ENCODE measurements at places on chromosomes 7 and 10.
A peak's percentile ranks its signal among the peaks of the same experiment; 100 is the strongest.

- no peak for DNase-seq
Observed at GRCh38 chr10:76982671-76983070, 654.9 kb downstream of the KCNMA1 start.

- DNase-seq, result no peak
Observed at GRCh38 chr10:68074031-68074774, 880 bp downstream of the HERC4 start.

- DNase-seq, result no peak
Observed at GRCh38 chr10:2917926-2918325, 149.4 kb upstream of the PFKP start.

DNA sequence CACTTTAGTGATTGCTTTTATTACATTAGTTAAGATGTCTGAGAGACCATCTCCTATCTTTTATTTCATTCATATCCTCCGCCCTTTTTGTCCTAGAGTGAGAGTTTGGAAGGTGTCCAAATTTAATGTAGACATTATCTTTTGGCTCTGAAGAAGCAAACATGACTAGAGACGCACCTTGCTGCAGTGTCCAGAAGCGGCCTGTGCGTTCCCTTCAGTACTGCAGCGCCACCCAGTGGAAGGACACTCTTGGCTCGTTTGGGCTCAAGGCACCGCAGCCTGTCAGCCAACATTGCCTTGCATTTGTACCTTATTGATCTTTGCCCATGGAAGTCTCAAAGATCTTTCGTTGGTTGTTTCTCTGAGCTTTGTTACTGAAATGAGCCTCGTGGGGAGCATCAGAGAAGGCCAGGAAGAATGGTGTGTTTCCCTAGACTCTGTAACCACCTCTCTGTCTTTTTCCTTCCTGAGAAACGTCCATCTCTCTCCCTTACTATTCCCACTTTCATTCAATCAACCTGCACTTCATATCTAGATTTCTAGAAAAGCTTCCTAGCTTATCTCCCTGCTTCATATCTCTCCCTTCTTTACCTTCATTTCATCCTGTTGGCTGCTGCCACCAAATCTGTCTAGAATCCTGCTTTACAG lies 10.4 kb upstream of the CLCN1 start:
- DNase-seq, result peak; percentile 29

DNA sequence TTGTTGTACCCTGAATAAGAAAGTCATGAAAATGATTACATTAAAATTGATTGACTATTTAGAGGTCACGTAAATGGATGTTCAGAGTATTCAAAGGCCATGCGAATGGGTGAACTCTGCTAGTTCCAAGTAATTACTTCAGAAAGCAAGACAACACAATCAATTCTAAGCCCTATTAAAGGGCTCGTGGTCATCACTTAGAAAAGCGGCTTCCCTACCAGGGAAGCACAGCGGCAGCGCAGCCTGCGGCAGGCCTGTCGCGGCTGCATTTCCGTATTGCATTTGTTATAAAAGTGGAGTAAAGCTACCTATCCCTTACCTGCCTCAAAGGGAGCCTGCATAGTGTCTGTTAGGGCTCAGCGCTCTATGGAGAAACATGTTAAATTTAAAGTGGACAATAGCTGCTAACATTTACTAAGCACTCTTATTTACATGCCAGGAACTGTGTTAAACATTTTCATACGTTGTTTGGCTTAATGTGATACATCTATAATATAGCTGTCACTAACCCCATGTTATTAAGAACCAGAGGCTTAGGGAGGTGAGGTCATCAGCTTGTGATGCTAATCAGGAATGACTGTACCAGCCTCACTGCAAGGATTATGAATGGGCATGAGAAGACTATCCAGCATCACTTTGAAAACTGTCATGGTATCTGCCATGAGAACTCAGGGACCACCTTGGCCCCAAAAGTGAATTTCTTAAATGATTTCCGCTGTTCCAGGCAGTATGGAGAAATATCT lies 187.5 kb downstream of the CELF2 start:
- no peak for DNase-seq

- DNase-seq, result no peak
Observed at GRCh38 chr7:2529161-2530070, 9.8 kb downstream of the LFNG start.

DNA sequence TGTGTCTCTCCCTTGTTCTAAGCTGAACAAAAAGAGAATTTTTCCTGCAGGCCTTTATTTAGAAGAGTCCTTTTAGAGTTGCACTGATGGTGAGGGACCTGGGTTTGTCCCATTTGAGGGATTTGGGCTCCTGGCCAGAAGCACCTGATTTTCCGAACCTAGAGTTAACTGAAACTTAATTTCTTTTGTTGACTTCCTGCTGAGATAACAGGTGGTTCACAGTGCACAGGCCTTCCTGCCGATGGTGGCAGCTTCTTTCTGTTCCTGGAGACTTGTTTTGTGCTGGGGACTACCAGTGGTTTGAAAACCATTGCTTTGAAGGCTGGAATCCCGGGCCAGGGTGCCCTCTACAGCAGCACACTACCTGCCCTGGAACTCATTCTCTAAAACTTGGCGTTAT lies 99.2 kb downstream of the SUGCT start:
- DNase-seq, result no peak

DNA sequence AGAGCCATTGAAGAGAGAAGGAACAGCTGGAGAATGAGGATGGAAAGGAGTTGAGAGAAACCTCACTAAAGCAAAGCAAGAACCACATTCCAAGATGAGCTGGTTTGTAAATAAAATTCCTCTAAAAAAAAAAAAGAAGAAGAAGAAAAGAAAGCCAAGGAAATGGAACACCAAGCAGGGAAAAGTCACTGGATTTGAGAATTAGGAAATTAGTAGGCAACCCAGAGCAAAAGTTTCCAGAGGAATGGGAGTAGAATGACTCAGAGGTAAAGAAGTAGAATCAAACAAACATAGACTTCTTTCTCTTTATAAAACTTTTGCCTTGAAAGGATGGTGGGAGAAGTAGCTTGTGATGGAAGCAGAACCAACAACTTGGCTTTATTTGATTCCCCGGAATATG lies 3.9 kb downstream of the CH25H start:
- DNase-seq, result no peak

- DNase-seq, result no peak
Observed at GRCh38 chr10:76997631-76998030, 640.0 kb downstream of the KCNMA1 start.

DNA sequence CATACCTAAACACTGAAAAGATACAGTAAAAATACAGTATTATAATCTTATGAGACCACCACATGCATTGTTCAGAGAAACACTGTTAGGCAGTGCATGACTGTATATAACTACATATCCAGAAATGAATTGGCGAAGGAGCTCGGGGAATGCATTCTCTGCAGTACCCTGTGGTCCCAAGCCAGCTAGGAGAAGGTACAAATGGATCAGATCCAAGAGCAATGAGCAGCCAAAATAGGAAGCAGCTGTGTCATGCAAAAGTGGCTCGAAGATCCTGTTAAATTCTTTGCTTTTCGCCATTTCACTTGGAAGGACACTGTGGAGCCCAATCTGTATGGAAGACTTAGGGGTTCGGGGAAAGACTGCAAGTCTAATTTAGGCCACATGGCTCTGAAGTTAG lies 334.8 kb downstream of the TNS3 start:
- no peak for DNase-seq

- DNase-seq, result peak; percentile 1
Observed at GRCh38 chr10:73218431-73219191, 28.4 kb downstream of the DNAJC9 start.

GRCh38 chr10:18008986-18009385 lies 57.3 kb downstream of the SLC39A12 start:
- DNase-seq, result no peak

GRCh38 chr7:156640949-156641485 lies 443 bp downstream of the RNF32 start:
- peak; percentile 52 for DNase-seq

GRCh38 chr10:88227342-88228018 lies 355.6 kb downstream of the RNLS start:
- peak; percentile 29 for DNase-seq

DNA sequence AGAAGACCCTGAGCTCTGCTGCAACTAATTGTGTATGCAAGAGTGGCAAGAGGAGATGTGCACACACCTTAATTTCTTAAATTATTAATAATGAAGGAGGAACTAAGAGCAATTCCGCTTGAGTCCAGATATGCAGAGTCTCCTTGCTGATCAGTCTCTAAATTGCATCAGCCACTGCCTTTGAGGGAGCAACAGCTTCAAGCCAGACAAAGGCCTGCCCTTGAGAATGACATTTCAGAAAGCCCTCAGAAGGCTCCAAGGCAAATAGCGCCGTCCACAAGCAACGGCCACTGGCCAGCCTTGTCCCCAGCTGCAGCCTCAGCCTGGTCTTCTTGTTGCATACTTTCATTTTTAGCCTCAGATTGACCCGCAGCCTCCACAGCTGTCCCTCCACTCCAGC lies 110.6 kb upstream of the RNF32 start:
- no peak for DNase-seq

DNA sequence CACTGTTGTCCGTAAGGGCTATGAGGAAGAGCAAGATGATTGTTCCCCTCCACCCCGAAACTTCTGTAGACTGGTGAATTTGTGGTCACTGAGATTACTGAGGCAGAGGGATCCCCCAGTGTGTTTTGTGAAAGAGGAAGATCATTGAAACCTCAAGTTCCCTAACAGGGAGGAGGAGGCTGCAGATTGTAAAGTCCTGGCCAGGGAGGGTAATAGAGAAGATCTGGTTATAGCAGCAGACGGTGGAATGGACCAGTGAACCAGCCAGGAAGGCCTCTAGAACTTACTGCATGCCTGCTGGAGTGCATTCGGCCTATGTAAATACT lies 31.1 kb downstream of the LMTK2 start:
- DNase-seq, result no peak

- DNase-seq, result peak; percentile 12
Observed at GRCh38 chr7:107201795-107202450, 33.1 kb downstream of the HBP1 start.

GRCh38 chr7:95596198-95597063 lies at the start of gene PDK4:
Gene PDK4, minus strand, starts transcription at chr7:95596516. Its CDS starts 223 bp downstream, at chr7:95596293.
- DNase-seq, result no peak

DNA sequence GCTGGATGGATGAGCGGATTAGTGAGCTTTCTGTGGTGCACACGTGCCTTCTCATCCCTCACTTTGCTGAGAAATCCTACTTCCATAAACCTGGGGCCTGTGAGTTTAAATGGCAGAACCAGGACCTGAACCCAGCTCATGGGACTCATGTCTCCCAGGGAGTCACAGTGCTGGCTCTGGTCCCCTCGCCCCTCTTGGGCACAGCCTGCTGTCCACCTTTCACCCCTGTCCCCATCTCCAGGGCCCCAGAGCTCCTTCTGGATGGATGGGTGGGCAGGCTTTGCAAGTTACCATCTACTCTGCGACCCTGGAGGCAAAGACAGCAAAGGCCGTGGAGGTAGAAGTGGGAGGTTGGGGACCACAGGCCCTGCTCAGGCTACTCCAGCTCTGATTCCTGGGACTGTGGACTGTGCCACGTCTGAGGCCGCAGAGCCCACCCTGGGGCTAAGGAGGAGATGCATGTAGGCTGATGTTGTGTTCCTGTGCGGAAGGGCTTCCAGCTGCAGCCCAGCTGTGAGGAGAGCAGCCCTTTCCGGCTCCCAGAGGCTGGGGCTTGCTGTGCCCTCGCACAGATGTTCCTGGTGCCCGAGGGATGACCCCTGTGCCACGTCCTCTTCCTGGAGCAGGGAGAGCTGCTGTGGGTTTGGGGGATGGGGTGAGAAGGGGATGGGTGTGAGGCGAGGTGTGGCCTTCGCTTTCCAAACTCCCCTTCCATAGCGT lies 40.3 kb downstream of the PRF1 start:
- no peak for DNase-seq

DNA sequence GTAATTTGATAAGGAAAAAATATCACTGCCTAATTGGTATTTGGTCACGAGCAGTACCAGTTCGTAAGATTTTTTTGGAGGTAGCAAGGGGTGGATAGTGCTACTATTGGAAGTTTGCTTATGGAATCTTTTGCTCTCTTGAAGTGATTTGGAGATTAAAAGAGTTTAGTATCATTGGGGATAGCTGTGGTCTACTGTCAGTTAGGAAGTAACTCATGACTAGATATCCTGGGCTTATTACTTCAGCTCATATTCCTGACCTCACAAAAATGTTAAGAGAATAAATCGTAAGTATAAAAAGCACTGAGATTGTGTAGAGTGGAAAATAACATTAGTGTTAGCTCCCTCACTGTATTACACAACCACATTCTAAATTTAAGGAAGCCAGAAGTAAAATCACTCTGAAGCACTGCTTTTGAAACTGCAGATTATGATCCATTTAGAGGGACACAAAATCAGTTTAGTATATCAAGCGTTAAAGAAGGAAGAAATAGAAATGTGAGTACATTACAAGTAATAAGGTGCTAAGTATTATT lies 22.6 kb downstream of the SGPL1 start:
- DNase-seq, result no peak

All from NCI-H2227 treated with DMSO at 0.1 percent for 48 hours (cell line).